ENCODE measurements at places on chromosomes 5 and 9. TPM values are rescaled to one million over a fixed set of nuclear protein-coding genes. Genes with fewer than 3 reads are reported as not detected.
A peak's percentile ranks its signal among the peaks of the same experiment; 100 is the strongest.

DNA sequence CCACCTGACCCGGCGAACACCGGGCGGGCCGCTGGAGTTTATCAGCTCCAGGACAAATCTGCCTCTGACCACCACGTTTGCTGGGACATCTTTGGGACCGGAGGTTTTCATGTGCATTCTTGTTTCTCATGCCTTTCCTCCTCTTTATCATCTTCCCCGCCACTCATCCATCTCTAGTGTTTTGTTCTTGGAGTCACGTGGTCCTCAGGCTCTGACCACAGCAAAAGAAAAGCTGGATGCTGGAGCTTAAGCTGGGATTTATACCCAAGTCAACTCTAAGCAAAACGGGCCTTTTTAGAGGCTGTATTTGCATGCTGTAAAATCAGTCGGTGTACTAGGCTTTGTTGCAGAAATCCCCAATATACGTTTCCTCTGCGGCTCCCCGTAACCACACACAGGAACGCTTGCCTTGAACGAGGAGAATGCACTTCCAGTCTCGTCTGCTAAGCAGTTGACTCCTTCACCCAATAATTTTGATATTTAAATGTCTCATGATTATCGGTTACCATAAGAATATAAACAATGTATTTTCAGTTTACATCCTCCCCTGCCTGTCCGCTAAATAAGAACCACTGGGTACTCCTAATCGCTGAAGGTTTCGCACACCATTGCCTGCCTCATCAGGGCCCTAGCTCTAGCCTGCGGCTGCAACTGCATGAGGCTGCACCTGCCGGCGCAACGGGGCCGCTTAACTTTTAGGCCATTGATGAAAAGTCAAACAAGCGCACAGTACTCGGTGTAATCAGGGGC, 560 bp upstream of the NDUFS6 start:
- DNase-seq: peak; percentile 48

- no peak for DNase-seq
Observed at GRCh38 chr5:121055586-121055985, 591.5 kb downstream of the PRR16 start.

DNA sequence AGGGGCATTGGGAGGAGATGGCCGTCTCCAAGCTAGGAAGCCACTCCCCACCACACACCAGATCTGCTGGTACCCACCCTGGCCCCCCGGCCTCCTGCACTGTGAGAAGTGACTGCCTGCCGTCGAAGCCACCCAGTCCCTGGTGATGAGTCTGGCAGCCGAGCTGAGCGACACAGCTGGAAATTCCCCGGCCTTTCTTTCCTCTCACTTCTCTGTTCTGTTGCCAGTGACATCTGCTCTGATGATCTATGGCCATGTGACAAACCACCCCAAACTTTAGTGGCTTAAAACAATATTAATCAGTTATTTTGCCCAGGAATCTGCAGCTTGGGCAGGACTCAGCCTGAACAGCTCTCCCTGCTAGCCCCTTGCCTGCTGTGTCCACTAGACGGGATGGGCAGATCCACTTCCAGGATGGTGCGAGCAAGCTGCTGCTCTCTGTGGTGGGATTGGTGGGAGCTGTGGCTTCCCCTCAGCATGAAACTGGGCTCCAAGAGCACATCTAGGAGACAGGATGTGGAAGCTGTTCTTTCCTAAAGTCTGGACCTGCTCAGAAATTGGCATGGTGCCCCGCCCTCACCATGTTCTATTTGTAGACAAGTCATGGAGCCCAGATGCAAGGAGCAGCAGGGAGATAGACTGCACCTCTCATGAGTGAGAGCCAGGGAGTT, 211.2 kb downstream of the GADD45G start:
- DNase-seq: peak; percentile 67

Gene PDGFRB
- 217 TPM for total RNA-seq

- no peak for DNase-seq
Observed at GRCh38 chr5:105812304-105812703, 1858.4 kb downstream of the EFNA5 start.

Gene TAF11L5
- not detected for total RNA-seq

GRCh38 chr5:63655043-63655442, 307.2 kb downstream of the HTR1A start:
- no peak for DNase-seq

All from aorta (tissue), 5 donors.